Hair follicular keratinocyte (primary cell): ENCODE measurements at places on chromosomes 16 and 17. TPM values are rescaled to one million over a fixed set of nuclear protein-coding genes. Genes with fewer than 3 reads are reported as not detected.

Gene TK1
- 56.5 and 150 TPM in 2 replicates for total RNA-seq

Gene SMIM36
- not detected in 2 replicates for total RNA-seq

Gene TMIGD1
- total RNA-seq: not detected in 2 replicates

Gene NOL3
- total RNA-seq: 24.8 and 31.0 TPM in 2 replicates

Gene ABI3
- total RNA-seq: not detected in 2 replicates

Gene ESRP2
- total RNA-seq: 15.7 and 24.9 TPM in 2 replicates

Gene CD19
- not detected in 2 replicates for total RNA-seq

Gene NOTUM
- not detected in 2 replicates for total RNA-seq

Gene PIRT
- not detected in 2 replicates for total RNA-seq

Gene CA5A
- not detected in 2 replicates for total RNA-seq

Gene RNF222
- 0.04 and 0.70 TPM in 2 replicates for total RNA-seq

Gene RNF166
- total RNA-seq: 10.5 and 12.8 TPM in 2 replicates

Gene CMTM2
- not detected in 2 replicates for total RNA-seq

Gene CBX8
- 2.4 and 4.0 TPM in 2 replicates for total RNA-seq

Gene KRT9
- 0.23 and 0.61 TPM in 2 replicates for total RNA-seq

Gene LGALS9B
- 0.78 and 3.1 TPM in 2 replicates for total RNA-seq

Gene SLC38A8
- total RNA-seq: not detected in 2 replicates

Gene CCL1
- total RNA-seq: not detected in 2 replicates

Gene GP1BA
- not detected in 2 replicates for total RNA-seq

Gene KIF18B
- 7.7 and 22.7 TPM in 2 replicates for total RNA-seq

Gene PRR35
- not detected in 2 replicates for total RNA-seq

Gene TUBB3
- 105 and 143 TPM in 2 replicates for total RNA-seq

Gene PCTP
- total RNA-seq: 22.2 and 24.1 TPM in 2 replicates

Gene KRT15
- 23.0 and 62.9 TPM in 2 replicates for total RNA-seq

Gene PSMD12
- 19.7 and 30.6 TPM in 2 replicates for total RNA-seq

Gene ENO3
- 0.61 and 0.86 TPM in 2 replicates for total RNA-seq

Gene CDRT15
- not detected in 2 replicates for total RNA-seq

Gene NXPH3
- total RNA-seq: 0.08 and 0.38 TPM in 2 replicates

Gene MAP1LC3B
- total RNA-seq: 23.8 and 33.6 TPM in 2 replicates

Gene HBA1
- not detected in 2 replicates for total RNA-seq

Gene CDT1
- total RNA-seq: 19.9 and 44.1 TPM in 2 replicates

Gene MGAT5B
- total RNA-seq: 0.15 and 0.39 TPM in 2 replicates

Gene TP53I13
- total RNA-seq: 30.2 and 33.9 TPM in 2 replicates

Gene KREMEN2
- 11.7 and 22.4 TPM in 2 replicates for total RNA-seq

Gene TXNDC17
- total RNA-seq: 1,303 and 1,503 TPM in 2 replicates

Gene CA4
- total RNA-seq: not detected in 2 replicates

Gene KRTAP17-1
- not detected in 2 replicates for total RNA-seq

Gene TNP2
- total RNA-seq: not detected in 2 replicates

Gene C16orf96
- not detected in 2 replicates for total RNA-seq

Gene TEX19
- 0.08 TPM in 1 of 2 replicates, not detected in the other for total RNA-seq

Gene TBC1D3G
- not detected in 2 replicates for total RNA-seq

Gene RFFL
- total RNA-seq: 18.5 and 25.1 TPM in 2 replicates

Gene ZG16
- total RNA-seq: not detected in 2 replicates

Gene NME2
- total RNA-seq: 1,512 and 1,580 TPM in 2 replicates

Gene KRT33A
- not detected in 2 replicates for total RNA-seq

Gene PERCC1
- total RNA-seq: 0.16 TPM in 1 of 2 replicates, not detected in the other

Gene MEOX1
- total RNA-seq: not detected in 2 replicates
